Spinal cord (tissue), 10 donors: ENCODE measurements at places on chromosomes 6 and 20. TPM values are rescaled to one million over a fixed set of nuclear protein-coding genes. Genes with fewer than 3 reads are reported as not detected.

DNA sequence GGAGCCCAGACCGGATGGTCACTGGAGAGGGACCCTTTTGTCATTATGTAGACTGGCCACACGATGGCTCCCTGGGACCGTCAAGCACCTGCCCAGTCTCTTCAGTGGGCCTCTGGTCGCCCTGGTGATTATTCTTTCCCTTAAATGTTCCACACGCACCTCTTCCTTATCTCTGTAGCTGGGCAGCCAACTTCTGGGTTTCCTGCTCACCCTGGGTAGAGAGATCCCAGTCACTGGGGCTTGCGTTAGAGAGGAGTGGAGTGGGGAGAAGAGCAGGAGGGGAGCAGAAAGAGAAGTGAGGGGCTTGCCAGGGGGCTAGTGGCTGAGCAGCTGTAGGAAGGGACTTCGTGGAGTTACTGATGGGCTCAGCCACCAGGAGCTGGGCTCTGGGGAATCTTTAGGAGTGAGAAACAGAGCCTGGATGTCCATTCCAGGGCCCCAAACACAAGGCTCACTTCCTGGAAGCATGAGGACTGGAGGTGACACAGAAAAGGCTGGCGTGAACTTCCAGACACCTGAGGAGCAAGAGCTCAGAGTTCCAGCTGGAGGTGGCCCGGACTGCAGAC, 150.1 kb downstream of the DHX35 start:
- peaks cover 32% of the 10 kb centered on the region for H3K27me3 ChIP-seq
- peaks cover 13% of the 10 kb centered on the region for H3K4me1 ChIP-seq
- H3K36me3 ChIP-seq = no peaks in the 10 kb centered on the region

DNA sequence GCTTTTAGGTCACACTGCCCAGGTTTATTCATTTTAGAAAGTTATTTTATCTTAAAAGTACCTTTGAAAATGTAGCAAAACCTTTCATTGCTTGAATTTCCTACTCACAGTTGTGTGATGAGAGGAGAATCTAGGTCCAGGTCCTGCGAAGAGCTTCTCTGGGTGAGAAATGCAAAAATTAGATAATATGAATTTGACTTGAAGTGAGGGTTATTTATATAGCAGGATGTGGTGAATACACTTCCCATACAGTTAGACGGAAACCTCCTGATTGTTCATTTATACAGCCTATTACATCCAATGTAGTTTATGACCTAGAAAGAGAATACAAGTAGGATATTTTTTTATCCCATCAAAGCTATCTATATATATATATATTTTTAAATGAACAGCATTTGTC, 30.5 kb downstream of the CDKAL1 start:
- H3K27ac ChIP-seq = no peak overlapping the region
- H3K4me3 ChIP-seq = no peak overlapping the region
- no peaks in the 10 kb centered on the region for H3K36me3 ChIP-seq
- H3K4me1 ChIP-seq = no peaks in the 10 kb centered on the region

DNA sequence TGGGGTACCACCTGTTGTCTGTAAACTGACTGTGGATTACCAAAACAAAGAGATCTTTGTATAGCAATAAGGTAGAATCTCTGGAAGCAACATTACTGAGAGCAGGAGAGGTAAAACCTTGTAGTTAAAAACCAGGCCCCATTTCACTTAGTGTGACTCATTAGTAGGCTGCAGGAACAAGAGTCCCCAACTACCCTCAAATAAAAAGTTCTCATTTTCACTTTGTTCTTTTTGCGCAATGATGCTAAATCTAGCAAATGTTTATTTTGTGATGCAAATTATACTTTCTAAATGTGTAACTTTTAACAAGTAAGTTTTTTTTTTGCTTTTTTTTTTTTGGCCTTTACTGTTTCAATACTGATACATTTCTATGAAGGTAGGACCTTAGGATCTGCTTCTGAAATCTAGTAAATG, 67.1 kb downstream of the ESF1 start:
- no peak overlapping the region for H3K27ac ChIP-seq
- peaks cover 13% of the 10 kb centered on the region for H3K36me3 ChIP-seq
- H3K4me3 ChIP-seq = no peak overlapping the region
- no peaks in the 10 kb centered on the region for H3K27me3 ChIP-seq

DNA sequence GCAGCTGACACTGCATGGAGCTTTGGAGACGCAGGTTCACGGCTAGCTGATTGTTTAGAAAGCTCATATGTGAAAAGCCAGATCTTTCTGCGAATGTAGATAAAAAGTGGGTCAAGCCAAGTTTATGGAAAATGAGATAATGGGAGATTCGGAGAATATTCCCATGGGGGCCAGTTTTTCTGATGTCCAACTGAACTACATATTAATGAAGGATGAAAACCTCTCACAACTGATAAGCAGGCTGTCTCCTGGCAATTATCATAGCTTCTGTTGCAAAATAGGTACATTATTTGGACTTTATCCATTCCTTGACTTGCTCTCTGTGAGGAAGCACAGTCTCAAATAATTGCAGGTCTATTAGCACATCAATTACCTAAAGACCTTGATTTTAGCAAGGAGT, 21.1 kb downstream of the HDGFL1 start:
- H3K27me3 ChIP-seq = no peaks in the 10 kb centered on the region
- H3K4me1 ChIP-seq = no peaks in the 10 kb centered on the region
- H3K27ac ChIP-seq = no peak overlapping the region
- no peak for DNase-seq

- H3K36me3 ChIP-seq = no peaks in the 10 kb centered on the region
- H3K27ac ChIP-seq = no peak overlapping the region
- no peak for DNase-seq
- H3K4me3 ChIP-seq = no peak overlapping the region
- H3K27me3 ChIP-seq = no peaks in the 10 kb centered on the region
- H3K4me1 ChIP-seq = no peaks in the 10 kb centered on the region
Measured at GRCh38 chr6:126300126-126300525, 39.8 kb upstream of the CENPW start.

DNA sequence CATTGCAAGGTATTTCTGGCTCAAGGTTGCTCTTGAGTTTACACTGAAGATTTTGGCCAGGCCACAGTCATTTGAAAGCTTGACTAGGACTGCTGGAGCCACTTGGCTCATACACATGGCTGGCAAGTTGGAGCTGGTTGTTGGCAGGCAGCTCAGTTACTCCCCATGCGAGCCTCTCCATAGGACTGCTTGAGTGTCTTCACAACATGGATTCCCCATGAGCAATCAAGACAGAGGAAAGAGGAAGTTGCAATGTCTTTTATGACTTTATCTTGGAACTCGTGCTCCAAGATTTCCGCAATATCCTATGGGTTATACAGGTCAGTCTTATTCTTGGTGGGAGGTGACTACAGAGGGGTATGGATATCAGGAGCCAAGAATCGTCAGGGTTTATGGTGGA, 1.4 kb upstream of the MANBAL start:
- no peaks in the 10 kb centered on the region for H3K36me3 ChIP-seq
- H3K27me3 ChIP-seq = no peaks in the 10 kb centered on the region

DNA sequence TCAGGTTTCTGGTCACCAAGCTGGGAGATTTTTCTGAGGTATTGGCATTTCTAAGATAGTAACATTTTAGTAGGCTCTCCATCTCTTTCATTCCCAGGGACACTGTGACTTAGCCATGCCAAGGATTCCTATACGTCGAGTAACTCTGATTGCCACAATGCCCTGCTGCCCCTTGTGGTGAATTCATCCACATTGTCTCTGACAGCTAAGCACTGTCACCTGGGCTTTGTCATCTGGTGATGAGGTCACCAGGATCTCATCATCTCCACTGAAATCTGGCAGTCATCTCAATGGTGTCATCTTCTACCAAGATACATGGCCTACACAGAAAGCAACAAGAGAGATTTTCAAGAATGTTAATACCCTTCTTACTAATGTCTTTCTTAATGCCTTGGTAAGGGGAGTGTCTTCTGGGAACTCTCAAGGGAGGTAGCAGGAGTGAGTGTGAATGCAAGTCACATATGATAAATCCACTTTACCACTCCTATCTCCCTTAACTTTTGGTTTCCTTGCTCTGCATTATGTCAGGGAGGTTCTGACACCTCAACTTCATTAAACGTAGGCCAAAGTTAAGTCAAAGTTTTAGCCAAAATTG, 246.7 kb downstream of the CD109 start:
- no peaks in the 10 kb centered on the region for H3K36me3 ChIP-seq
- H3K27me3 ChIP-seq = no peaks in the 10 kb centered on the region
- H3K27ac ChIP-seq = no peak overlapping the region
- no peak overlapping the region for H3K4me3 ChIP-seq

DAAM2 gene
- total RNA-seq = 79.5 TPM

CASS4 gene
- 1.3 TPM for total RNA-seq

CRYBG1 gene
- total RNA-seq = 3.4 TPM
